Coronary artery (tissue), 2 donors: ENCODE measurements at places on chromosomes 7 and 10.

DNA sequence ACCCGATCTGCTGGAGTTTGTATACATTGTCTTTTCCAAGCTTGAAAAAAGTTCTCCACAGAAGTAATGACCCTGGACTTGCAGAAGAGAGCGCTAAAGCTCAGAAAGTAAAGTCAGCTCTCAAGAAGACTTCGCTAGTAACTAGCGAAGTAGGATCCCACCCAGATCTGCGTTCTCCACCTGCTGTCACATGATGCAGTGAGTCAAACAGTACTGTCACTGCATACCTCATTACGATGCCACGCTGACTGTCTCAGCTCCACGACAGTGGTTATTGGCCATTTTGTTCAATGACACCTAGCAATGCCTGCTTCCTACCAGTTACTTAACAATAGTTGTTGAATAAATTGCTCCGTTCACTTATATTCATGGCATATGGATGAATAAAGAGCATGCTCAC is 29.7 kb upstream of the SEC61G start:
- DNase-seq: no peak

DNA sequence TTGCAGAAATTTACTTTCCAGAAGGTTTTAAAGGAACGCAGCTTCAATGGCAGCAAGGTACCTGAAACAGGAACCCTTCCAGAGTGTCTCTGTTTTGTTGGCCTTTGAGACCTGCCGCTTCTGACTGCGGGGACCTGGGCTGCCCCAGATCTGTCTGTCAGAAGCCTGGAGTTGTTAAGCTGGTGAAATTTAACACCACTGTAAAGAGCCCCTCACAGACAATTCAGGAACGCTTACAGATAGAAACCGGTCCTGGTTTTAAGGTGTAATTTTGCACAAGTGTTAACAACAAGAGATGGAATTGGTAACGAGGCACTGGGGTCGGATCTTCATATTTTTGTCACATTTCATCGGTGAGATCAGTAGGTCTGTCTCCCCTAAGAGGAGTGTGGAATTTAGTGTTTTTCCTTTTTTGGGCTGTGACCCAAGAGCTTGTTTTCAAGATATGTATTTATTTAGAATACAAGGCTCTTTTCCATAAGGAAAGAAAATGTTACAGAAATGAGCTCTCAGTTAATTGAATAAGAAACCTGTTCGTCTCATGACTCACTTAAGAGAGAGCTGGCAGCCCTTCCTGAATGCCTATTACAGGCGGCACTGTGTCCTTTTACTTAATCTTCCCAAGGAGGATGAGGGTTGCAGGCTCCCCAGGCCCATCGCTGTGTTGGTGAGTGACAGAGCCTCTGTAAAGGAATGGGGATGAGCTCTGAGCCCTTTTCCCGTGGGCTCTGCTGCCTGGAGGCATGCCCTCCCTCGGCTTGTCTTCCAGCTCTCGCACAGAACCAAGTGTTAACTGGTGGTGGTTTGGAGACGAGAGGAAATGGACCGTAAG is 168.7 kb downstream of the CUX1 start:
- DNase-seq: no peak

GRCh38 chr10:15451137-15452094 is 80.3 kb upstream of the FAM171A1 start:
- DNase-seq: no peak

DNA sequence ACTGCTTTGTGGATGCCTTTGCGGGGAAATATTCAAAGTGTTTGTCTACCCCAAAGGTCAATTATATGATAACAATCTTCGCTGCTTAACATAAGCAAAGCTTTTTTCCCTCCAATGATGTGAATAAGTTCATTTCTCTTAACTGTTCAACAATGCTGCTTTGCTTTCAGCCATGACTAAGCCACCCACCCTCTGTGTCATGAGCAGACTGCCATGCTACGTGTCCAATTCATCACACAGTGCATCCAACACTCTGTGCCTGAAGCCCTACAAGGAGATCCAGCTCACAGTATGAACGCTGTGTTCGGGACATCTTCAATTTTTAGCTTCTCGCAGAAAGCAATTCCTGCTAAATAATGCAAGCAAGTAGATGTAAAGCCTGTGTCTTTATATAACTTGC is 5.7 kb upstream of the TAS2R40 start:
- DNase-seq: no peak

GRCh38 chr10:78047314-78047891 is 13.7 kb downstream of the RPS24 start:
- DNase-seq: peak; percentile 80

DNA sequence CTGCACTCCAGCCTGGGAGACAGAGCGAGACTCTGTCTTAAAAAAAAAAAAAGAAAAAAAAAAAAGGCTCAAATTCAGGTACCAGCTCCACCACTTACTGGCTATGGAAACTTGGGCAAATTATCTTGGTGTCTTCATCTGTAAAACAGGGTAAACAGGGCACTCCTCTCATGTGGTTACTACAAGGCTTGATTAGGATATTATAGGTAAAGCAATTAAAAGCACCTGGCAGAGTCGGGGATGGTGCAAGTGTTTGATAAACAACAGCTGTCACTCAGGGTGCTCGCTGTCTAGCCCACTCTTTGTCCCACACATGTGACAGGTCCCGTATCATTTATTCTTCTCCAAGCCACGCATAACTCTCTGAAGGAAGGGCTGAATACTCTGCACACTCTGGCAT is 96.9 kb downstream of the SORBS1 start:
- no peak for DNase-seq

DNA sequence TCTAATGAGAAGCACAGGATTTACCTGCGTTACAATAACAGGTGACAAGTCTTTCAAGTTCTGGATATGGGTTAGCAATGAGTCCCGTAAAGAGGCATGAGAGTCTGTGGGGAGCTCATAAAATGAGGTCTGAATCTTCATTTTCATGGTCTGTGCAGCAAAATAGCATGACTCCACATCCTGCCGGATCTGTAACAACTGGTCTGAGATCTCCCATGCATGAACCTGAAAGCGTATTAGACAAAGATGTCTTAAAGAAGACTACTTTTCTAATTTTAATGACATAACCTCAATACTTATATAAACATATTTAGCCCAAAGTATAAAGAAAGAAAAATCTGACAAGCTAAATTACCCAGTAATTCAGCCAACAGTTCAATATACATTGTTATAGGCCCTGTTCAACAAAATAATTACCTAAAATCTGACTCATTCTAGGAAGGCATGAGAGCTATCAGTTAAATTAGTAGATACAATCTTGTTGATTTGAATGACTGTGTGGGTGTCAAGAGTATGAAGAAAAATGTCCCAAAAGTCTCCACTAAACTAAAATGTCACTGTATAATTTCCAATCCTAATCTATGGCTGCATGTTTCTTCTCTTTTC is 36.9 kb downstream of the TNPO3 start:
- no peak for DNase-seq

- DNase-seq: no peak
Measured at GRCh38 chr7:125127304-125127703, 197.7 kb upstream of the POT1 start.

- no peak for DNase-seq
Measured at GRCh38 chr10:33111488-33112051, 153.5 kb upstream of the ITGB1 start.

GRCh38 chr10:60536529-60537114 is 146.9 kb upstream of the ANK3 start:
- DNase-seq: no peak

DNA sequence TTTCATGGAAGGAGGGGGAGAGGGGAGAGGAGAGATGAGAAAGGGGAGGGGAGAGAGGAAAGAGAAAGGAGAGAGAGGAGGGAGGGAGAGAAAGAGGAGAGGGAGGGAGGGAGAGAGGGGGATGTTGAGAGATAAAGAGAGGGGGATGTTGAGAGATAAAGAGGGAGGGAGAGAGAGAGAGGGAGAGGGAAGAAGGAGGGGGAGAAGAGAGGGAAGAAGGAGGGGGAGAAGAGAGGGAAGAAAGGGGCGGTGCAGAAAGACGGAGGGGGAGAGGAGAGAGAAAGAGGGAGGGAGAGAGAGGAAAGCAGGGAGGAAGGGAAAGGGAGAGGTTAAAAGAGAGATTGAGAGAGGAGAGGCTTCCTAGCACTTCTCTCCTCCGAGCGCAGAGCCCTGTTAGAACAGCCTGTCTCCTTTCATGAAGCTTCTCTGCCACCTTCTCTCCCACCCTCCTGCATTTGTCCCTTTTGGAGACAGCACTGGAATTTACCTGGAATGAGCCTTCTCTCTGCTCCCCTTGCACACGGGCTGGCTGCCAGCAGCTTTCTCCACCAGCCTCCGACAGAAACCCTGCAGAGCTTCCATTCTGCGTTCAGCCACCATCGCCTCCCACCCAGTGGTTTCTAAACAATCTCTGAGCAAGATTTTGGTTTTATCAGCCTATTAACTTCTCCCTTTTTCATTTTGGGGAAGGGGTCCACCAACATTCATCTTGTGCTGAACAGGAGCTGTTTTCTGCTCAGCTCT is 74.0 kb upstream of the CARD11 start:
- no peak for DNase-seq

- DNase-seq: peak; percentile 74
Measured at GRCh38 chr7:139739863-139740597, 37.8 kb downstream of the HIPK2 start.

DNA sequence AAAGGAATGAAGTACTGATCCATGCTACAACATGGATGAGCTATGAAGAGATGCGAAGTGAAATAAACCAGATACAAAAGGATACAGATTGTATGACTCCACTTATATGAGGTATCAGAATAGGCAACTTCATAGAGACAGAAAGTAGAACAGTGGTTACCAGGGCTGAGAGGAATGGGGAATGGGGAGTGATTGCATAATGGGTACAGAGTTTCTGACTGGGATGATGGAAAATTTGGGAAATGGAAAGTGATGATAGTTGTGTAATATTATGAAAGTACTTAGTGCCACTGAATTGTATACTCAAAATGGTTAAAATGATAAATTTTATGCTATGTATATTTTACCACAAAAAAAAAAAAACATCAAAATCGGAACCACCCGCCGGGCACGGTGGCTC is 3.9 kb downstream of the ATXN7L1 start:
- no peak for DNase-seq

- DNase-seq: no peak
Measured at GRCh38 chr7:135257790-135258189, 24.2 kb downstream of the STRA8 start.

- DNase-seq: no peak
Measured at GRCh38 chr7:8263048-8263447, 1.1 kb upstream of the ICA1 start.

DNA sequence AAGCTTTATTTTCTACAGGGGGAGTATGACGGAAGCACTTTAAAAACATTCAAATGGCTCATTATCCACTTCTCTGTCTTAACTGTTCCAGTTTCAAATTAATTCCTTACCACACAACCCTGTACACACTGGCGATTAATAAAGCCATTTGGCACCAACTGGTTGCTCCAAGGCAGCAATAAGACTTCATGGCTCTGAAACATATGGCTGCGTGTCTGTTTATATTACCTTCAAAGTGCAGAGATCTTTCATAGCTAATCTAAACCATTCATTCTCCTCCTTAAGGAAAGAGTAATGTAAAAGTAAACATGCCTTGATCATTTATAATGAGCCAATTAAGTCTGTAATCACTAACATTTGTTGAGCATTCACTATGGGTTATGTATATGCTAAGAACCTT is 325.7 kb downstream of the PARD3 start:
- DNase-seq: no peak

GRCh38 chr7:142469696-142470543 is 212.1 kb upstream of the PRSS58 start:
- DNase-seq: no peak

DNA sequence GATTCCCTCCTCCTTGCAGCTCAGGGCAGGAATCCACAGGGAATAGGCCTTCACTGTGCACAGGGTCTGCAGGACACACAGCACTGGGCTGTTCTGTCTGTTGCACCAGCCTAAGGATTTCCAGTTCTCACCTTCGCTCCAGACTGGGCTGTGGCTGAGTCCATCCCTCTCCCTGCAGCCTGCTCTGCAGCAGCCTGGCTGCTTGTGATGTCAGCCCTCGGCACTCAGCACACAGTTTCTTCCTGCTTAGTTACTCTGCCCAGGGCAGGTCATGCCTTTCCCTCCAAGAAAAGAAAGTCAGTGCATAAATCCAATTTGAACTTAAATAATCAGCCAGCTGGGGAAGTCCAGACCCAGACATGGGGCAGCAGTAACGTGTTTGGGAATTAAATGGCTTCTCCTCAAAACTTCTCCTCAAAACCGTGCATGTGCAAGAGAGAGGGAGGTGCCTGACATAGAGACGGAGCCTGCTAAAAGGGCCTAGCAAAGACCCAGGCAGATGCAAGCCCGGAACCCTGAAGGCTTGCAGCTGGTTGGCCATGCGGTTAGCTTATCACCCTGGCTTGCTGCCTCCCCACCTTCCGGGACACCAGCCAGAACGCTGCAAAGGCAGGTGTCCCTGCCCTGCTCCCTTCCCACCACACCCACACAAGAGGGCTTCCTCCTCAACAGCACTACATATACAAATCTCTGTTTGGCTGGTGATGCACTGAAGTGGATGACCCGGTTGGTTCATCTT is 10.9 kb upstream of the GDF2 start:
- DNase-seq: no peak

DNA sequence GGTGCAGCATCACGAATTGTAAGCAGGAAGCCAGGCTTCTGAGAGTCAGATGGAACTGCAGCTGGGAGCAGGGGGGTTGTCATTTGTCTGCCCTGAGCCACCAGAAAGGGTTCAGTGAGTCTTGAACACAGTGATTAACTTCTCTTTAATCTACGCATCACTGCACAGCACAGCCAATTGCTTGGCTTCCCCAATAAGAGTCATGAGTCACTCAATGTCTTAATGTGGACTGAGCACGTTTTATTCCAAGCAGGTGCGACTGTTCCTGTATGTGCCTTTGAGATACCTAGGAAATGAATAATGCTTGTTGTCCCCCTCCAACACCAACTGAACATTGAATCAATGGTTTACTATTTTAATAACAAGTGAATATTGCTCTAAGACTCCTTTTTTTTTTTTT is 26.0 kb upstream of the PLEKHA1 start:
- no peak for DNase-seq

DNA sequence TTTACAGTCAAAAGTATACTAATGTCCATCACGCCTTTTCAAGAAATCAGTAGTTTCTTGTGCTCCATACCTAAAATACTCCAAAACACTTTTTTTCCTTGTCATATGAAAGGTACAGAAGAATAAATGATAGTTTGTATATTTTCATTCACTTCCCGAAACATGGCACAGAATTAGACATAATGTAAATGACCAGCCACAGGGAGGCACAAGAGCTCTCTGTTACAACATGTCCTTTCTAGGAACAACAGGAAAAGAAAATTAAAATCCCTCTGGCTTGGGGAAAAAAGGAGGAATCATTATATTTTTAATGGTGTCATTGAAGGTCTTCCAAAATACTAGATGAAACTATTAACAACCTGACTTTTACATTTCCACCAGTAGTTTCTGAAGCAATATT is 331.2 kb downstream of the ACTR3B start:
- DNase-seq: no peak

DNA sequence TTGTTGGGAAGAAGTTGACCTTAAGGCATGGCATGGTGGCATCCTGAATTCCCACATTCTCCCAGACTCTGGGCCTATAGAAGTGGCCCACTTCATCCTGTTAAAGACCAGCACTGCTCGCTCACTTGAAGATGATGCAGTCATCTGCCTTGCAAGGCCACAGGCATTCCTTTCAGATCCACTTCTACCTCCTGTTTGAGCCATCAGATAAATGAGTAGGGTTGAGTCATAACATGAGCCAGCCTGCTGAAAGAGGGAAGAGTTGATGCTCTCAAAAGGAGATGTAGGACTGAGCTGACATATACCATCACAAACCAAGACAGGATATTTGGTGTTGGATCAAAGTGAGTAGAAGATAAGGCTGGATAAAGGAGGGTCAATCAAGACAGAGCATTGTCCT is 1.5 kb upstream of the EBLN1 start:
- DNase-seq: no peak

GRCh38 chr10:99555371-99555770 is 22.6 kb downstream of the NKX2-3 start:
- no peak for DNase-seq

GRCh38 chr10:81866753-81867152 is 8.2 kb upstream of the NRG3 start:
- DNase-seq: no peak
